ENCODE measurements at places on chromosomes 6 and 20.

- DNase-seq: no peak
Measured at GRCh38 chr20:57432862-57433491, 41.8 kb downstream of the RBM38 start.

GRCh38 chr6:43968110-43968965, 158.9 kb downstream of the MRPL14 start:
- DNase-seq: no peak

DNA sequence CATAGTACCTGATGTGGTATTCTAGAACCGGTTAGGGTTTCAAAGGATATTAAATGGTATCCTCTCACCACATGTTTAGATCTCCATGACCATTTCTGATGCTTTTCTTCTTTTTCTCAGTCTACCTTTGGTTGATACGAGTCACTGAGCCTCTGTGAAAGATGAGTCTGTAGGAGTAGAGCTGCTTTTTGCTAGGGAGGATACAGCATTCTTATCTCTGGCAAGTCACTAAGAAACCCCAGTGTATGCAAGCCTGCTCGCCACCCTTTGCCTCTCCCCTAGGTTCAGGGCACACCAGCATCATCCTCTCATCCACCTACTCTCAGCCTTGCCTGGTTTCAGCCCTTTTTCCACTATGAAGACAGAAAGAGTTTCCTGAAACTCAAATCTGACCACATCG, 89.9 kb downstream of the MTFR2 start:
- DNase-seq: no peak

DNA sequence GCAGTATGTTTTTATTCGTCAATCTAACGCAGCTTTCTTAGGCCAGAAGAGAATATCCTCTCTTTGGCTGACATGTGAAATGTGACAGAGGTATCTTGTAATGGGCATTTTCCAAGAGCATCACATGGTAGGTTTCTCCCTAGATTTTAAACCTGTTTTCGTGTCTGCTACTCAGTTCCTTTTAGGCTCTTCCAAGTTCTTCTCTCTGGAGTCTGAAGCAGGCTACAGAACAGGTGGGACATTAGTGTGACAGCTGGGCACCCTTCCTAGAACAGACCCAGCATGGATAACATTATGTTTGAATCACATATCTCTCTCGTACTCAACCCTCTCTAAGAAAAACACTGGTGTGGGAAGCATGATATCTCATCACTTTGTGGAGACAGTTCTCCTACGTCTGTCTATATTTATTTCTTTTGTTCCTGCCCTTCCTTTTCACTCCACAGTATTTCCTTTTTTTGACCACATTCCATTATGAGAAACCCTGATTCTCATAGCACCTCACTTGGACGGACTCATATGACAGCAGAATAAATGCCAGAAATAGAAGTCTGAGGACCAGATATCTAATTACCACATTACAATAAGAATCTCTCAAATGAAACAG, 263.4 kb downstream of the NKAIN2 start:
- DNase-seq: no peak

- DNase-seq: no peak
Measured at GRCh38 chr6:113668641-113669408, 188.3 kb upstream of the MARCKS start.

- DNase-seq: no peak
Measured at GRCh38 chr6:69913361-69913760, 47.0 kb downstream of the COL19A1 start.

- DNase-seq: no peak
Measured at GRCh38 chr6:124812067-124812466, 150.2 kb upstream of the RNF217 start.

DNA sequence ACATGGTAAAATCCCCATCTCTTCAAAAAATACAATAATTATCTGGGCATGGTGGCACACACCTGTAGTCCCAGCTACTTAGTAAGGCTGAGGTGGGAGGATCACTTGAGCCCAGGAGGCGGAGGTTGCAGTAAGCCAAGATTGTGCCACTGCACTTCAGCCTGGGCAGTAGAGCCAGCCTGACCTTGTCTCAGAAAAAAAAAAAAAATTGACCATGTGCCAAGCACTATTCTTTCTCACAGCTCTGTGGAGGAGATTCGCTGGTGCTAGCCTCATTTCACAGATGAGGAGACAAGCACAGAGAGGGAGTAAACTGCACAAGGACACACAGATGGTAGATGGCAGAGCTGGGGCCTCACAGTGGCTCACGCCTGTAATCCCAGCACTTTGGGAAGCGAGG, 131.8 kb upstream of the JARID2 start:
- no peak for DNase-seq

GRCh38 chr6:166106076-166106686, 61.5 kb downstream of the TBXT start:
- DNase-seq: peak; percentile 73

- DNase-seq: peak; percentile 72
Measured at GRCh38 chr20:57772349-57772964, 62.6 kb upstream of the PMEPA1 start.

- no peak for DNase-seq
Measured at GRCh38 chr6:15485936-15486335, 176.9 kb downstream of the DTNBP1 start.

- DNase-seq: no peak
Measured at GRCh38 chr6:133179481-133179880, 61.7 kb upstream of the EYA4 start.

All from ELR (cell line).